ENCODE measurements at places on chromosomes 4 and X.

DNA sequence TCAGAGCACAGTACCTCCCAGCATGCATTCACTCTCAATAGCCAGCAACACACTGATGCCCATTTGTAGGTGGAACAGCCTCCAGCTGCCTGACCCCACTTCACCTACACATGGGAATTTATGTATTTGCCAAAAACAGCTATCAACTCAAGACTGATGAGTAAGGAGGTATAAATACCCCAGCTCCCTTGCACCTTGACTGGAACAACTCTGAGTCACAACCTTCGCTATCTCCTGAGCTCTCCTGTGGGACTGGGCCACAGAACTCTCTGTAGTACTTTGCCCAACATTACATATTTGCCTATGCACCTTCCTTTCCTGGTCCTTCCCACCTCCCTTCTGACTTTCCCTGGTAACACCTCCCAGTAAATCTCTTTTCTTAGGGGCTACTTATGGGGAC is 16.5 kb upstream of the EGFL6 start:
- no peak for DNase-seq

GRCh38 chrX:7264399-7264798 is 116.4 kb upstream of the PUDP start:
- DNase-seq: no peak

GRCh38 chr4:142129931-142130330 is 493.5 kb downstream of the IL15 start:
- no peak for DNase-seq

- DNase-seq: no peak
Measured at GRCh38 chr4:48944756-48945241, 38.2 kb upstream of the OCIAD2 start.

DNA sequence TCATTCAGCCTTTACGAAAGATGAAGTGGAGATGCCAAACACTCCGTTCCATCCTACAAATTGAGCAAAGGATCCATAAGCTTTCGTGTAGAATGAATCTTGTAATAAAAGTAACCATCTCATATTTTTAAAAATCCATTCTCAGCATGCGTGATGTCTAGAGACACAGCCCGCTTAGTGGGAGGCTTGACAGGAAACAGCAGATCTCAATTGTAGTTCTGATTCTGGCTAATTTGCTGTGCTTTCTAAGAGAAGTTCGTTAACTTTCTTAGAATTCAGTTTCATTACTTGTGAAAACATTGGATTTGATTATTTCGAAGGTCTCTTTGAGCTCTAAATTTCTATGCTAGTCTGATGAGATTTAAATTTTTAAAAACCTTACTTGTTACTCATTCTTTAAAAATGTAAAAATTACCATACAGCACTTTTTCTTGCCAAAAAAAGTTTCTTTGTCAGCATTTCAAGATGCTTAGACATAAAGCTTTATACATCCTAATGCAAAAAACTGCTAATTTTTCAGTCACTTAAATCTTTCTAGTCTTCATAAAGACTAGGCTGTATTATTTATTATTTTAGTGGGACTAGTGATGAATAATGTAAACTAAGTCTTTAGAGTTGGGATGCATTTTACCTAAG is 66.9 kb upstream of the NEIL3 start:
- no peak for DNase-seq

DNA sequence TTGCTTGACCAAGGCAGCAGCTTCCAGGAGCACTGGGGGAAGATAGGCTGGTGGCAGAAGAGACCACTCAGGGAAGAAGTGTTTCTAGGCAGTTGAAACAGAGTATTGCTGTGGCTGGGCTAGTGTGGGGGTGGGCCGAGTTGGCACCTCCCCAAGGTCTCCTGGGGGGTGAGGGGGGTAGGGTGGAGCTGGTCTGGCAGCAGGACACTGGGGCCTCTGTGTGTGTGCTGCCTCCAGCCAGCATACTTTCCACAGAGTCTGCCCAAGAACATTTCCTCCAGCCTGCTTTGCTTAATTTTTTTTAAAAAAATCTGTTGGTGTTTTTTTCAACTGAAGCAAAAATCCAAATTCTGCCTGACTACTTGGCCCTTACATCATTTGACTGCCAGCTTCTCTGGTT is 4.0 kb downstream of the ITIH6 start:
- no peak for DNase-seq

- no peak for DNase-seq
Measured at GRCh38 chr4:82201303-82201702, 172.5 kb downstream of the HNRNPD start.

- DNase-seq: no peak
Measured at GRCh38 chrX:39165185-39165584, 363.9 kb downstream of the MID1IP1 start.

DNA sequence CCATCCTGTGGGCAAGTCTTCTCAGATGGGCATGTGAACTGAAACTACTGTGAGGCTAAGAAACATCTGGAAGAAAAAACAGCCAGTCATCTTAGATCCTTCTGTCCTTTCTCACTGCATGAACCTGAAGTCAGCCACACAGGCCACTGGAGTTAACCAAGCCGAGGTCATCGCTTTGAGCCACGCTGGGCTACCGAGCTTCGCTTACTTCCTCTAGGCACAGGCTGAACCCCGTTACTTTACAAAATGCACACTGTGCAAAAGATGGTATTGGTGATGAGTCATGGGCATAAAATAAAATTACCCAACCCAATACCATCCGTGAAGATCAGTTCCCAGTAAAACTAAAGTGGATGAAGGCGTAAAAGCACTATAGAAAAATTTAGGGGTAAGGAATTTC is 86.2 kb downstream of the MTMR1 start:
- DNase-seq: no peak

DNA sequence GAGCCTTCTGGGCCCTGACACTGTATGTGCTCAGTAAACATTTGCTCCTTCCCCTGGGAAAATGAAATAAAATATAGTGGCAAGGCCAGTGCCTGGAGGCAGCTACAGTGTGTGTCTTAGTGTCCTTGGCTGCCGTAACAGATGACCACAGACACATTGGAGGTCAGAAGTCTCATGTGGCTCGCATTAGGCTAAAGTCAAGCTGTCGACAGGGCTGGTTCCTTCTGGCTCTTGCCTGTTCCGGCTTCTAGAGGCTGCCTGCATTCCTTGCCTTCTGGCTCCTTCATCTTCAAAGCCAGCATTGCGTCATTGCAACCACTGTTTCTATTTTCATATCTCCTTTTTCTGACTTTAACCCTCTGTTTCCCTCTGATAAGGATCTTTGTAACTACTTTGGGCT is 83.6 kb upstream of the STX18 start:
- no peak for DNase-seq

- no peak for DNase-seq
Measured at GRCh38 chr4:11566444-11567022, 137.8 kb upstream of the HS3ST1 start.

- DNase-seq: no peak
Measured at GRCh38 chr4:81758574-81759264, 287.0 kb upstream of the RASGEF1B start.

DNA sequence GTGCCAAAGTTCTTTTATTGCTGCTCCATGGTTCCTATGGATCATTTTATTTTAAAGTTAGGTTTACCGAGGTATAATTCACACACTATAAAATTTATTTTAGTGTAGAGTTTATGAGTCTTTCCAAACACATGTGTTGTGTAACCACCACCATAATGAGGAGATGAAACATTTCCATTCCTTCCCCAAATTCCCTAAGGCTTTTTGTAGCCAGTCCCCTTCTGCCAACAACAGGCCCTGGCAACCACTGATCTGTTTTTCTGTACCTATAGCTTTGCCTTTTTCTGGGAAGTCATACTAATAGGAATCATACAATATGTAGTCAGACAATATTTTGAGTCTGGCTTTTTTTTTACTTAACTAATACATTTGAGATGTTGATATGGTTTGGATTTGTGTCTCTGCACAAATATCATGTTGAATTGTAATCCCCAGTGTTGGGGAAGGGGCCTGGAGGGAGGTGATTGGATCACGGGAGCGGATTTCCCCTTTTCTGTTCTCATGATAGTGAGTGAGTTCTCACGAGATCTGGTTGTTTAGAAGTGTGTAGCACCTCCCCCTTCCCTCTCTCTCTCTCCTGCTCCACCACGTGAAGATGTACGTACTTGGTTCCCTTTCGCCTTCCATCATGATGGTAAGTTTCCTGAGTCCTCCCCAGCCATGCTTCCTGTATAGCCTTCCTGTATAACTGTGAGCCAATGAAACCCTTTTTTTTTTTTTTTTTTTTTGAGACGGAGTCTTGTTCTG is 59.6 kb upstream of the DHX15 start:
- DNase-seq: no peak

- DNase-seq: no peak
Measured at GRCh38 chr4:150145946-150146340, 67.7 kb downstream of the DCLK2 start.

DNA sequence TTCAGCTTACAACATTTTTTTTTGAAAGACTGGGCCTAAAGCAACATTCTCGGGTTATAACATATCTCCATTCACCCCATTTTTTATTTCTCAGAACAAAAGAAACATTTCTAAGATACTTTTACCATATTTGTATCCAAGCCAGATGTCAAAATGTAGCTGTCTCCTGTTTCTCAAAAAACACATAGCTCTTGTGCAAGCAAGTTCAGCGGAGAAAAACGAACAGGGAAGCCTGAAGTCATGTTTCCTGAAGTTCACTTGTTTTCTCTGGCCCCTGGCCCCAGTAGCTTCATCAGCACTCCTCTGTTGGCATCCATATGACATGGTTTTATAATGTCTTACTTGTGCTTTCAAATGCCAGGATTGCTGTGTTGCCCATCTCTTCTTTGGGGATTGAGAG is 218.2 kb downstream of the BANK1 start:
- no peak for DNase-seq

DNA sequence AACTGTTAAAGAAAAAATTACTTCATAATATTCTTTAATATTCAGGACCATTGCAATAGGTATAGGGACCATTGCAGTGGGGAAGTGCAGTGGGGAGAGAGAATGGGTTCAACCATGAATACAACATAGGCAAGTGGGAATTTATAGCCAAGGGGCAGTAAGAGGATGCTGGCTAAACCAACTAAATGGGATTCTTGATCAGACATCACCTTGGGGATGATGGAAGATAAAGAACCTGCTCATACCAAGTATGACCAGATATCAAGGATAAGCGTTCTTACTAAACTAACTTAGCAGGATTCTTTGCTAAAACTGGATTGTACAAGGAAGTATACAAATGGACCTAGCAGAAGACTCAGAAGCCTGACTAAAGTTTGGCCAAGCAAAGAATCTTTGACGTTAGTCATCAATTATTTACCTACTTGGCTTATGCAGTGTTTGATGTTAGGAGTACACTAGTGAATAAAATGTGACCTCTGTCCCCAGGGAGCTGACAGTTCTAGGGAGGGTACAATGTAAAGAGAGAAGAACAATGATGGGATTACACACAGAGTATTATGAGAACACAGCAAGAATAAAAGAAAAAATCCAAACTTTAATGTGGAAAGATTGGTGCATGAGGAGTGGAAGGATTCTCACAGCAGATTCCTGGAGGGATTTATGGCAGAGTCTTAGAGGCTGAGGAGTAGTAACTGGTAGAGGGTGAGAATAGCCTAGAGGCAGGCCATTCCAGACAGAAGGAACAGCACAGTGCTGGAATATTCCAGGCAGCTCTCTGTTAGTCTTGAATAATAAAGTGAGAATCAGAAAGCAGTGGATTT is 54.7 kb upstream of the MYOZ2 start:
- DNase-seq: no peak

DNA sequence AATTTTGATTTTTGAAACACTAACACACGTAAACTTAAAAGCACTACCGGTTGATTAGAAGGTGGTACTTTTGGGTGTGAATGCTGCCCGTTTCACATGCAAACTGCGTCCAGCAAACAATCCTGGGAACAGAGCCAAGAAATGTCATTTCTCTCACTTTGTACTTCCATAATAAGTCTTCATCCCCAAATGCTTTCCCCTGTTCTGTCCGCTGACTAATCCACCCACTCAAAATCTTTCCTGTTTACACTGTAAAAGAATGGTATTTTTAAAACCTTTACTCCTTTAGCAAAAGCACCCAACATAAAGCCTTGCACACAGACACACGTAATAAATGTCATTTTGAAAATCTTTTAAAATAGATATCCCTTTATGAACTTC is 39.1 kb upstream of the PDLIM5 start:
- no peak for DNase-seq

DNA sequence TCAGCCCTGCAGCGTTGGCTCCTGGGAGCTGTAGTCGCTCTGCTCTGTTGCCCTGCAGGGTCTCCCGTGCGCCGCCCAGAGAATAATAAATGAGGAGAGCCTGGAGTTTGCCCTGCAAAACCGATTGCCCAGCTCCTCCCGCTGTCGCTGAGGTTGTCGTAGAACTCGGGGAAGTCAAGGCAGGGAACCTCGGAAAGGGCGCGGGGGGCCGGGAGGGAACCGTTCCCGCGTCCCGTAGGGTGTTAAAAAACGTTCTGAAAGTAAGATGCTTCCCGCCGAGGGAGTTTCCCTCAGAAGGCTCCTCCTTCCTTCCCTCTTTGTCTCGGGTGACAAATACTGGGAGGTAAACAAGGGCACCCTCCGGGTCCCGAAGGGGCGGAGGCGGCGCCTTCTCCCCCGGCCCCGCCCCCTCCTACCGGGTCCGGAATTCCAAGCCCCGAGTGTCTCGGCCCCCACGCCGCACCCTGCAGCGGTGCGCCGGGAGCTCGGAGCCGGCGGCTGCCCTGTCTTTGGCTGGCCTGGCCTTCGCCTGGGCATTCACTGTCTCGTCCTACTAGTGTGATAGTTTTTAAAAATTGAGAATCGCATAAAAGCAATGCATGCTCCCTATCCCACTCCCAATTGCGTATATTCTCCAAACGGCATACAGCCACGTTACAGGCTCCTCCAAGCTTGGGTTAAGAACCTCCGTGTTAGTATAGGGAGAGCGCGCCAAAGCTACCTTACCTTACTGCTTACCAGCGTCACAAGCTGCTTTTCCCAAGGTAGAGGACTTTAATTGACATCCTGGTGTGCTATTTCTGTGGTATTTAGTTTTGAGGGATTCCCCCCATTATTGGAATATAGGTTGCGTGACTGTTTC is 964 bp upstream of the HMGB2 start:
- peak; percentile 67 for DNase-seq

GRCh38 chr4:74583089-74583700 is 138.3 kb downstream of the AREG start:
- no peak for DNase-seq

DNA sequence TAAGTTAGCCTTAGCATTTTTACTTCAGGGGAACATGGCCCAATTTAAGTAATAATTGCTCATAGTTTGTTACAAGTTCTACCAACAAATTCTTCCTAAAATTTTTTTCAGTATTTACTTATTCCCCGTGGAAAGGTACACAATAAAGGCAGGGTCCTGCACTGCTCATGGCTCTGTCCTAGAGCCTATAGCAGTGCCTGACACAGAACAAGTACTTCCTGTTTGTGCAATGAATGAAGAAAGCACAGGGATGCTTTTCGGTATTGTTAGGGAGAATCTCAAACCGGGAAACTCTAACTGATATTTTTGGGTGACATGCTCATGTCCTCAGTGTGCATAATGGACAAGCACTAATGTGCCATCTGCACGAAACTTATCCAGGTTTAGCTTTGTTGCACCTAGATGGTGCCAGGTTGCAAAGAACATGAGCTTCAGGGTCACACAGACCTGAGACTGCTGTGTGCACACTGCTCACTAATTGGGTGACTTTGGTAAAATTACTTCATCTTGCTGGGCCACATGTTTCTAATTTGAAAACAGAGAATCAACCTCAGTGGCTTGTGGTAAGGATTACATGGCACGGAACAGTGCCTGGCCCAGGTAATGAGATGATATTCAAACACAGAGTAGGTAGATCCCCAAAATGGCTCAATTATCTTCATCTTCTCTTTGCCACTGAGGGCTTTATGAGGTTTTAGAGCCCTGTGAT is 175.8 kb upstream of the NPY2R start:
- no peak for DNase-seq
